ENCODE measurements at places on chromosomes 4 and X.

DNA sequence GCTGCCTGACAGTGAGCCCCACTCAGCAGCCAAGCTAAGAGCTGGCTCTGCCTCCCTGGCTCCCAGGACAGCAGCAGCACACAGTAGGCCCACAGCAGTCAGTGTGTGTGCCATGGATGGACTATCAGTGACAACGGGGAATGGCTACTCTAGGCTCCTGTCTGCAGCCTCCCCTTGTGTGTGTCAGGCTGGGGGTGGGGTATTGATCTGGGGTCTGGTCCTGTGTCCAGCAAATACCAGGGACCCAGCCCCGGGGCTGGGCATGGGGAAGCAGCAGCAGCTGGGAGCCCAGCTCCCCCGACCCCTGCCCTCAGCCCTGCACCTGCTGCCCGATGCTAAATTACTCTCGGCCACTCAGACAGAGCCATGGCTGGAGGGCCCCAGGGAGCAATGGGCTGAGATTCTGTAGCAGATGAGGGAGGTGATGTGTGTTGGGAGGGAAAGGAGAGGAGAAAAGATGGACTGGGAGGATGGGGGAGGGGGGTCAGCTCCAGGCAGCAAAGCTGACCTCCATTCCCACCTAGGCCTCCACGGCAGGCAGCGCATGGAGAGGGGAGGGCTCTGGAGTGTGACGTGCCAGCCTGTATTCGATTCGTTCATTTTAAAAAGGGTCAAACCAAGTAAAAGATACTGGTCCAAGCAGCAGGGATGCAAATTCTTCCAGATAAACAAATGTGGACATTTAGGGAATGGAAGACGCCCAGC lies 61.3 kb upstream of the CRMP1 start:
- DNase-seq, result no peak

- no peak for DNase-seq
Observed at GRCh38 chrX:20350596-20350995, 83.9 kb upstream of the RPS6KA3 start.

DNA sequence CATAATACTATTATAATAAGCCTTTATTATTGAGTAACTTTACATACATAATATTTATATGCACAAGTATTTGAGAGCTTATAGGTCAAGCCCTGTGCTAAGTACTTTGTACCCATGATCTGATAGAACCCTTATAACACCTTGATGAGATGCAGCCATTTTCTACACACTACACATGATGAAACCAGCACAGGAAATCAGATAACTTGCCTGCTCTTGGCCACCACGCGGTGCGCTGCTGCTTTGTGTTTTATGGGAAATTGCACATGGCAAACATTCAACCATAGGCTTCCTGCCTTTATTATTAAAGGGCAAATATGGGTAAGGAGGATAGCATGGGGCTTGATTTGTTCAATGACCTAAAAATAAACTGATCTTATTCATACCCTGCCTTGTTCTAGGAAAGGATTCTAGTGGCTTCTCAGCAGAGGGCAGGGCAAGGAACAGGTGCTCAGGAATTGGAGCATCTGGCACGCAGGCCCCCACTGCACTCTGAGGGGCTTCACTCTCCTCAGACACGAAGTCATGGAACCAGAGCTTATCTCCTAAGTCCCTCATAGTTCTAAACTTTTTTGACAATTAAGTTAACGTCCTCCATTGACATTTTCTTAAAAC lies 31.6 kb upstream of the NAP1L5 start:
- DNase-seq, result no peak

DNA sequence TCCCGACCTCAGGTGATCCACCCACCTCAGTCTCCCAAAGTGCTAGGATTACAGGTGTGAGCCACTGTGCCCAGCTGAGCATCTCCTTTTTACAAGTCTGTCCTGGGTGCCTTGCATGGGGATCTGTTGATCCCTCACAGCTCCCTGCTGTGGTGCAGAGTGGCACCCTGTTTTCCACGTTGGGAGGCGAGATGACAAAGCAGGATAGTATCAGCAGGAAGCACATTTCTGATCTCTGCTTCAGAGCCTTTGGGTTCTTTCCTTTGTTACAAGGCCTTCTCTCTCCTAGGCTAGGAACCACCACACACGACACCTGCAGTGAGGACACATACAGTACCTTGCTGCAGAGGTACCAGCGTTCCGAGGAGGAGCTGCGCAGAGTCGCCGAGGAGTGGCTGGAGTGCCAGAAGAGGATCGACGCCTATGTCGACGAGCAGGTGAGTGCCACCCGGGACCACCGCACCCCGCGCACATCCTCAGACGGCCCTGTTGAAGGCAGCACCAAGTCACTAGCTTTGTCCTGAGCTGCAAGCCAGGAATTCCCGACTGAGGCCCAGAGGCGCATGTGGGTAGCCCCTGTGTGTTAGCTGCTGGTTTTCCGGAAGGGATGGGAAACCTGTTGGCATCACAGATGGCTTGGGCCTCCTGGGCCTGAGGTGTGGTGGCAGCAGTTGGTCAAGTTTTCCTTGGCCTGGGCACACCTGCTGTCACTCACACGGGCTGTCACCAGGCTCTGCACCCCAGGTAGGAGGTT lies 109.6 kb downstream of the TNIP2 start:
- no peak for DNase-seq

DNA sequence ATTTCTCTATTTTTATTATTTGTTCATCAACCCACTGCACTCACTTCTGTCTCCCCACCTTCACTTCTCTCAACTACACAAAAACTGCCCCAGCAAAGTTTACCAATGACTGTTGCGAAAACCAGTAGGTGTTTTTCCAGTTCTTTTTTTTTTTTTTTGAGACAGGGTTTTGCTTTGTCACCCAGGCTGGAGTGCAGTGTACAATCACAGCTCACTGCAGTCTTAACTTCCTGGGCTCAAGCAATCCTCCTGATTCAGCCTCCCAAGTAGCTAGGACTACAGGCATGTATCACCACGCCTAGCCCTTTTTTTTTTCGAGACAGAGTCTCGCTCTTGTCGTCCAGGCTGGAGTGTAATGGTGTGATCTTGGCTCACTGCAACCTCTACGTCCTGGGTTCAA lies 24.1 kb upstream of the HPRT1 start:
- no peak for DNase-seq

GRCh38 chrX:152428120-152428519 lies 23.0 kb downstream of the GABRA3 start:
- no peak for DNase-seq

DNA sequence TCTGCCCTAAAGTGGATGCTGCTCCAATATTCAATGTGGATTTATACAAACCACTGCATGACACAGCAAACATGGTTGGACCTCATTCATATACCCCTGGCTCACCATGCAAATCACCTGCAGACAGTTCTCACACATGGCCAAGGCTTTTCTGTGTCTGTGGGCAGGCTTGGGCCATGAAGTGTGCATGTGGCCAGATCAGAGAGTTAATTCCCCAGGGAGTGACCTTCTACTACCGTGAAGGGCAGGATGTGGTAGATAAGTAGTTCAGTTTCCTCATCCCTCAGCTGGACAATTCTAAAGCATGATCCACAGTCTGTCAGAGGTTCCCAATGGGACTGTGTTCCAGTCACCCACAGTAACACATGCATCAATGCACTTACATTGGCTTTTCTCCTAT lies 24.6 kb upstream of the BCLAF3 start:
- no peak for DNase-seq

- peak; percentile 35 for DNase-seq
Observed at GRCh38 chrX:153598541-153599191, at the start of gene CCNQ. TSS of gene CCNQ (minus strand) at chrX:153599139. CDS start at chrX:153599073, 66 bp downstream.

GRCh38 chr4:147943159-147943638 lies 211.3 kb downstream of the ARHGAP10 start:
- DNase-seq, result no peak

DNA sequence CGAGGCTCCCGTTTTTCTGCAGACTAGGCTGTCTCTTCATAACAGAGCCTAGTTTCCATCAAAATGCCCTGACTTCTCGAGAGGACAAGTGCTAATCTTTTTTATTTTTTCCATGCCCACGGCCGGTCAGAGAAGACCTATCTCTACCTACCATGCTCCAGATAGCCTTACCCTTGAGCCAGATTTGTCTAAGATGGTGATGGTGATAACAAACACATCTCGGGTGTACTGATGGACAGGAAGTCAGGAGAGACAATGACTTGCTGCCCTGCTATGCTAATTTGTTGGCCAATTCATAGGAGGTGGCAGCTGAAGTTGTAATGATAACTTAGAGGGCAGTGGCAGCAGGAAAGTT lies 42.2 kb upstream of the NKRF start:
- no peak for DNase-seq

DNA sequence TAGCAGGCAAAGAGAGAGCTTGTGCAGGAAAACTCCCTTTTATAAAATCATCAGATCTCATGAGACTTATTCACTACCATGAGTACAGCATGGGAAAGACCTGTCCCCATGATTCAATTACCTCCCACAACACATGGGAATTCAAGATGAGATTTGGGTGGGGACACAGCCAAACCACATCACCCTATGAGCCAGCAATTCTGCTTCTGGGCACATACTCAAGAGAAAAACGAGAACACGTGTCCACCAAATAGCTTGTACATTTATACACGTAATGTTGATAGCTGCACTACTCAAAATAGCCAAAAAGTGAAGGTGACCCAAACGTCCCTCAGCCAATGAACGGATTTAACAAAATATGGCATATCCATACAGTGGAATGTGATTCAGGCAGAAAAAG lies 94.5 kb upstream of the DHRSX start:
- DNase-seq, result no peak

DNA sequence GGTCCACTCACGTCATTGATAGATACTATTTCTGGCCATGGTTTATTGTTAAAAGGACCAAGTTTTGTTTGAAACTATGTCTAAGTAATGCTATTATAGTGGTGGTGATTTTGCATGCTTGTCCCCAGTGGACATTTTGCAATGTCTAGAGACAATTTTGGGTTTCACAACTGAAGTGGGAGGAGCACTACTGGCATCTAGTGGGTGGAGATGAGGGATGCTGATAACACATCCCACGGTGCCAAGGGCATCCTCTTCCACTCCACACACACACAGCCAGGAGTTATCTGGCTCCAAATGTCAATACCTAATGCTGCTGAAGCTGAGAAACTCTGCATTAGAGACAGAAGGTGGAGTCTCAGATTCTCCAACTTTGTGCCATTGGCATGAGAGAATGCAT lies 131.2 kb downstream of the FRMPD4 start:
- no peak for DNase-seq

GRCh38 chr4:134518574-134519217 lies 317.1 kb upstream of the PABPC4L start:
- no peak for DNase-seq

DNA sequence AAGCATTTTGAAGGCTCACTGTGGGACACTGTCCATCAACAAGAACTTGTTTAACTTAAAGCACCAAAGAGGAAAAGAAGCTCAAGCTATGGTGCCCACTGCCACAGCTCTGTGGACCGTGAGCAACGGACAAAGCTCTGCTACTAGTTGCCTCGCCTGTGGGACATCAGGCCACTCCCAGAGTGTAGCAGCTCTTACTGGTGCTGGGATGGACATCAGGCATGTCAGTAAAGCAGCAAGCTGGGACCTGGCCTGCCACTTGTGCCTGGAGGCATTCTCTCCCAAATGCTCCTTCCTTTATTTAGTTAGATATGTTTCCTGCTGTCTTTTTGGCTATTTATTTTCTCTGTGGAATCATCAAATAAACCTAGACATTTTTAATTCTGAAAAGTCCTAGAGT lies 46.7 kb downstream of the TMEM154 start:
- DNase-seq, result no peak

GRCh38 chr4:83272900-83273299 lies 11.7 kb downstream of the COQ2 start:
- DNase-seq, result no peak
